ENCODE measurements at places on chromosomes 1 and 21.

DNA sequence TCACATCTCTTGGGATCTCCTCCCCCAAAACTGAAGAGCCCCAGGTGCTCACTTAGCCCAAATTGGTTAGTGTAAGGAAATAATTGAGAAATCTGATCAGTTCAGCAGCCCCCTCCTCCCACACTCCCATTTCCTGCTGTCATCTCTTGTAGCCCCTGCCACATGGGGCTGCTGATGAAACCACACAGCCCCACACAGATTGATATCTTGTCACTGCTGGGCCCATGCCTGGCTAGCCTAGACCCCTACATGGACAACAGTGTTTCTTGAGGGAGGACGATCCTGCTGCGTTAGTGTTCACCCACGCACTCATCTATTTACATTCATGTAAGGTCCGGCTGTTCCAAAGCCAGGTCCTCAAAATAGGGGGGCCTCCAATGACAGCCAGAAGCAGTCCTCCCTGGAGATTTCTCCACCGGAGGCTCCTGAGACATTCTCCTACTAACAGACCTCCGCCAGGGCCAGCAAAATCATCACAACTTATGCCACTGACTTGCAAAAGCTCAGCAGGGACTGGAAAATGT is 23.9 kb upstream of the RXRG start:
- DNase-seq, result no peak

GRCh38 chr1:242240077-242240476 is 241.2 kb upstream of the MAP1LC3C start:
- DNase-seq, result no peak

GRCh38 chr1:237269938-237270337 is 228.0 kb downstream of the RYR2 start:
- no peak for DNase-seq

GRCh38 chr1:61082311-61083012 is at the start of gene NFIA:
Gene NFIA (plus strand): TSS chr1:61082561.
- DNase-seq, result no peak

DNA sequence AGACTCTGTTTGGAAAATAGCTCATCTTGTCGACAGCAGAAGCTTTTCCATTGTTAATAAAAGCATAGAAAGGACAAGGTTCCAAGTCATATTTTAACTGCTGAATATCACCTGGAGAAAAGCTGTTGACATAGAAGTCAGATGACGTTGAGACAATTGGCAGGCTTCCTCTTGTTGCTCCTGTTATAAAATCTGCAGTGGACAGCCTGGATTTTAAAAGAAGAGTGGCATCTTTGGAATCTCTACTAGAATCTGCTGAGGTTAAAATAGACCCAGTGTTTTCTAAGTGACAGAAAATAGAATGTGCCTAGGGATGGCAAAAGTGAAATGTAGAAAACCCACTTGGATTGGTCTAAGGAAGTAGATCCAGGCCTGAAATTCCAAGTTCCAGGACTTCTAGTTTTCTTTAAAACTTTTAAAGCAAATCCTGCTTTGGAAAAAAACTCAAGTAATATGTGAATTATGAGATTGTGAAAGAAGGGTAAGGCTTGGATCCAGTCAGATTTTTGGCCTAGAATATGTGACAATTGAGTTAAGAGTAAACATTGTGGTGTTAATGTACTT is 53.6 kb upstream of the NEXN start:
- DNase-seq, result no peak

DNA sequence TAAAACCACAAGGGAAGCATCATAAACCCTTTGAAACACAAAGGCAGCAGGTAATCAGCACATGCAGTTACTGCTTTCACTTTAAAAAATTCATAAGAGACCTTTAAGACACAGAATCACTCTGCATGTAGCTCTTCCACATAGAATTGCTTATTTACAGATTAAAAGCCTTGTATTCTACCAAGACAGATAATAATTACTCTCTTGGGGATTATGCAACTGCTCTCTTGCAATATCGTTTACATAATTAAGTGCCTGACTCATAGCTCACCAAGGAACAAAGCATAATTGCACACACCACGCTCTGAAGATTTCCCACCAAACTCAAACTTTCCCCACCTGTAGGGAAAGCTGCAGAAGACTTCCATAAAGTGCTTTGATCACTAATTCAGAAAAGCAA is 87.9 kb downstream of the VAV3 start:
- no peak for DNase-seq

GRCh38 chr1:23727362-23727811 is 15.9 kb upstream of the ELOA start:
- no peak for DNase-seq

DNA sequence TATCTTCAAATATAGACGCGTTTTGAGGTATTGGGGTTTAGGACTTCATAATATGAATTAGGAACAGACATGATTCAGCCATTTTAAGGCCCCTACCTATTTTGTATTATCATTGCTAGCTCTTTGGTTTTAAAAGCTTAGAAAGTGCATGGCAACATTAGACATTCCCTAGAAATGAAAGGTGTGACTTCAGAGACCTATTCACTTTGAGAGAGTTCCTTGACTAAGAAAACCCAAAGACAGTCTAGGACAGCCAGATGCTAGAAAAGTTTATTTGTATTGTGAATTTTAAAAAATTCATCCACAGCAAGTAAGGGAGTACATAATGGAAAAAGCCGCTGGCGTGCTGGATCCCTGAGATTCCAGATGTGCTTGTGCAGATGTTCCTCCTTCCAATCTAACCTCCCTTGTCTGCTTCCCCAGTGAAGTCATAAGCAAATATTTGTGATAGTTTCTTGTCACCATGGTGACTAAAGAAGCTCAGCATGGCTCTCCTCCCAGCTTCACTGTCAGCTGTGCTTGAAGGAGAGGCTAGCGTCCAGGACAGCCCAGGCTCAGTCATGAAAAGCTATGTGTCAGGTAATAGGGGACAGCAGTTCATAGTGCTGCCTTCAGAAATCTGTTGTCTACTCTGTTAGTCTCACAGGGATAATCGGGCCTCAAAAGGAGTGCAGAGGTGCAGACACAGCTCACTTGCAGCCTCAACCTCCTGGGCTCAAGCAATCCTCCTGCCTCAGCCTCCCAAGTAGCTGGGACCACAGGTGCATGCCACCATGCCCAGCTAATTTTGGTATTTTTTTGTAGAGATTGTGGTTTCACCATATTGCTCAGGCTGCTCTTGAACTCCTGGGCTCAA is 34.8 kb downstream of the KPNA6 start:
- no peak for DNase-seq

- no peak for DNase-seq
Observed at GRCh38 chr1:109802901-109803561, 39.3 kb upstream of the EPS8L3 start.

DNA sequence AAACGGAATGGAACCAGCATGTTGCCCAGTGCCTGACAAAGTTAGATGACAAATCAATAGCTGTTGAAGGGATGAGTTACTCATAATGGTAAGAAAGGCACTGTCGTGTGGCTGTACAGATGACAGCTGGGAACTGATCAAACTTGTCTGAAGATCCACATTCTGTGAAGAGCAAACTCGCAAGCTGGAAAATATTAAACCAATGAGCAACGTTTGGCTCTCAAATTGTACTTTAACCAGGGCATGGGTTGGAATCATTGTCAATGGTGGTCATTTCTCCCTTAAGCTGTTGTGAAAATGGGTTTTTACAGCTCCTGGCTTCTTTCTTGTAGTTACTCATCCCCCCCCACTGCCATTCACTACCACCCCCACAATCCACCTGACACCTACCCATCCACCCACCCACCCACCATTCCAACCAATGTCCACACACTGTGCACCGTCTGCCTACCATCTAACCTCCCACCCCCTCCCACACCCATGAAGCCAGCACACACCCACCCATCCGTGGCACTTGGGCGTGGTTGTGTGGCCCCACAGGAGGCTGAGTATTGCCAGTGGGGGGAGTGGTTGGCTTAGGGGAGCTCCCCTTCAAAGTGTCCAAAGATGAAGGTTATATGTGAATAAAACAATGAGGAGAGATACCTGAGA is 46.7 kb downstream of the CLDN14 start:
- DNase-seq, result no peak

DNA sequence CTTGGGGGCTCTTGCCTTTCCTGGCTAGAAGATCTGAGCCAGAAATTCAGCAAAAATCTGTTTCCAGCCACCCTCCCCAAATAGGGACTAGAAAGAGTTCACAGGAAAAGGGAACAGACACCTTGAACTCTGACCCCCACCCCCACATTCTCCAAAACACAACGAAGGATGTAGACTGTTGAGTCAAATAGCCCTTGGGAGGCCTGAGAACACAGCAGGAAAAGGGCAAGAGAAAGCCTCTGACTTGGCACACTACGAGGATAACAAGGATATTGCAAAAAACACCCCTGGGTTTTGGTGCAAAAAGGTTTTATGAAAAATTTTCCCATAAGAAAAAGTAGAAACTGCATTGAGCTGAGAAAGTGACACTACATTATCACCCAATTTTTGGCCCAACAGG is 1.9 kb upstream of the YRDC start:
- no peak for DNase-seq

DNA sequence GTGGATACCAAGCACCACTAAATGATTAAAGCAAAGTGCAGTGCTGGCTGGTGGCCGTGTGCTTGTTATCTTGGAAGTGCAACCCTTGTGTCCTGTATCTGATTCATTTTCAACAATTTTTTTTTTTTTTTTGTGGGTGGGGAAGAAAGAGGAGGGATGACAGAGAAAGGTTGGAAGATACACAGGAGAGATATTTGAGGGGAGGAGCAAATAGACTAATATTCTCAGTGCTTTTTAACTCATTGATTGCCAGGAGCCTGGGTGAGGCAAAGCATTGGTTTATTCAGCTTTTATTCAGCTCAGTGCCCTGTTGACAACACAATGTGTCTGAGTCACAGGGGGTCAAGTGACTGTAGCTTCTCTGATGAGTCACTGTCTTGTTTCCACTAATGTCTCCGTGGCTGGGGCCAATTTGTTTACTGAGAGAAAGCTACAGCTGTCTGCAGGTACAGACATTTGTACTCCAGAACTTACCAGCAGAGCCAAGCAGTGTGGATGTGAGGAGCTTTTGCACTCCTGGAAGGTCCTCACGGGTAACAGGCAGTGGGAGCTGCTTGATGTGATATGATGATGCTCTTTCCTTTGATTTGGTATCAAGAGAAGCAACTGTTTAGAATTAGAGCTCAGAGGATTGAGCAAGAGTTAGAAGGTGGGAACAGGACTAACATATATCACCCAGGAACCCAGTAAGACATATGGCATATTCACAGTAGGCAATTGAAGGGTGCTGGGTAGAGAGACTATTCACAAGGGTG is 23.6 kb upstream of the DNM3 start:
- no peak for DNase-seq

DNA sequence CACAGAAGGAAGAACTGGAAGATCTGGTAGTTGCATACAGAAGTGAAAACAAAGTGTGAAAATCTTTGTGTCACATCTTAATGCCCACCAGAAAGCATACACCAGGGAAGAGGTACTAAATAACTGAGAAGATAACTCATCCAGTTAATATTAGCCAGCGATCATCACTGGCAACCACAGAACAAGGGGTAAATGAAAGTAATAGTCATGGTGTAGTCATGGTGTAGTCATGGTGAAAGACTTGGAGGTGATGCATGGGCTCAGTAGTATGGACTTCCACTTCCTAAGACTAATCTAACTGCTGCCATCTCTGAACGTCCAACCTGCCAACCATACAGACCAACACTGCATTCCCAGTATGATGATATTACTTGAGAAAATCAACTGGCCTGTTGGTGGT is 481.2 kb upstream of the NR5A2 start:
- DNase-seq, result no peak

GRCh38 chr1:246876431-246876830 is 55.3 kb downstream of the AHCTF1 start:
- DNase-seq, result no peak

GRCh38 chr21:26397545-26397944 is 175.5 kb downstream of the CYYR1 start:
- DNase-seq, result no peak

DNA sequence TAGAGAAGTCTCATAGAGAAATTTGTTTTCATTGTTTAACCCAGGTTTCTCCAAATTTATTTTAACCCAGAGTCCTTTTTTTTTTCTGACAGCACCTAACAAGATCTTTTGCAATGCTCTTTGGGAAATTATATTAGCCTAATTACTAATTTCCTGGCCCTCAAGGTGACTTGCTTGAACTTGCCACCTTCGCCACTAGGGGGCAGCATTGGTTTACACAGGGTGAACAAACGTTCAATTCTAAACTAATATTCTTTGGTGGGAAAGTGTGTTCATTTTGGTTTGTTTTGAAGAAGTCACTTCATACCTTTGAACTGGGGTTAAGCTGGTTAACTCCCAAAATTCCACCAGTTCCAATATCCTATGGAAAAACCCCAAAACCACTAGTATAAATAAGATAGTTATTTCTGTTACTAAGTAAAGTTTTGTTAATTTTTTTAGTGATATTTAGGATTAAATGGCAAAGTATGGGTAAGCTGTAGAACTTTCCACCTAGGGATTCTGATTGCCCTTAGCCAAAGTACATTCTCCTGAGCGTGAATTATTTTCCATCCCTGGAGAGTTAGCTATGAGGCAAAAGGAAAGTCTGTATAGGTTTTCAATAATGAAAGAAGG is 13.0 kb downstream of the CCDC190 start:
- no peak for DNase-seq

DNA sequence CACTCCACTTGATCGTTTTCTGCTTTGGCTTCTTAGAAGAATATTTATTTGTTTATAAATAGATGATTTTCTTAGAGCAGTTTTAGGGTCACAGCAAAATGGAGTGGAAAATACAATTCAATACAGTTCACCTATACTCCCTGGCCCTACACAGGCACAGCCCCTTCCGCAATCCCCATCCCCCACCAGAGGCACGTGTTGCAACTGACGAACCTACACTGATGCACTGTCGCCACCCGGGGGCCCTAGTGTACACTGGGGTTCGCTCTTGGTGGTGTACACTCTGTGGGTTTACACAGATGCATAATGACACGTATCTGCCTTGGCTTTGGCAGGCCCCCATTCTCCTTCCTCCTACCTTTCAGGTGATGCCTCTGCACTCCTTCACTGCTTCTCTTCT is 8.0 kb downstream of the ECHDC2 start:
- no peak for DNase-seq

DNA sequence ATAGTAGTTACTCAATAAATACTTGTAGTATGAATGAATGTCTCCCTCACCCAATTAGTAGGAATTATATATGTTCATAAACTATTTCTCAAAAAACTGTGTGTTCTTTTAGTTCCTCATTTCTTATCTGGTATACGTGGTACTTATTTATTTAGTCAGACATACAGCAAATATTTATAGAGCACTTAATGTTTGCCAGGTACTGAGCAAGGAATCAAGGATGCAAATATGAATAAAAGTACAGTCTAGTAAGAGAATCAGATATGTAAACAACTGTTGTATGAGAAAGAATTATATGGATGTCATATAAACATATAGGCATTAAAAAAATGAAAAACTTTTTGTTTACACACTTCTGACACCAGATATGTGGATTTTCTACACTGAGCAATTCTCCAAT is 58.5 kb downstream of the ATF6 start:
- no peak for DNase-seq

- DNase-seq, result no peak
Observed at GRCh38 chr1:155008015-155008941, 5.7 kb downstream of the ZBTB7B start.

GRCh38 chr21:33067457-33067856 is 2.5 kb upstream of the OLIG1 start:
- DNase-seq, result no peak

- DNase-seq, result no peak
Observed at GRCh38 chr1:151478140-151478812, 19.0 kb upstream of the POGZ start.

Measured in cortex of kidney (tissue), 1 donor.